Activated CD8-positive, alpha-beta memory T cell treated with anti-CD3 and anti-CD28 coated beads for 1 hour (primary cell): ENCODE measurements at places on chromosomes 5 and 9.

GRCh38 chr5:157072508-157072907, 13.6 kb upstream of the HAVCR1 start:
- DNase-seq: no peak

DNA sequence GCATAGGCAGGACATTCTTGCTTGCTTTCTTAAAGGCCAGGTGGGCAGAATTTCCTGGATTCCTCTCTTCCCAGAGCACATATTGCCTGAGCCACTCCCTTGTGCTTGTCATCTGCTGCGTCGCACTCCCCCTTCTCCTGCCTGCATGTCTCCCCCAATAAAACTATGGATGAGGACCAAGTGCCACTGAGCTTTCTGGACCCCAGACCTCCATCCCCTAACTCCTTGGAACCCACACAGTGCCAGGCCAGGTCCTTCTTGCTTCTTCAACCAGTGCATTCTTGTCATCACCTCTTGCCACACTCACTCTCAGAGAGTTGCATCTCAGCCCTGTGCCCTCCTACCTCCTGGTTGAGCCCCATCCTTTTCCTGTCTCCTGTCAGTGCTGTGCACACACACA, 157.9 kb upstream of the PANK3 start:
- DNase-seq: no peak

GRCh38 chr9:82601293-82601771, 461.6 kb downstream of the RASEF start:
- no peak for DNase-seq

DNA sequence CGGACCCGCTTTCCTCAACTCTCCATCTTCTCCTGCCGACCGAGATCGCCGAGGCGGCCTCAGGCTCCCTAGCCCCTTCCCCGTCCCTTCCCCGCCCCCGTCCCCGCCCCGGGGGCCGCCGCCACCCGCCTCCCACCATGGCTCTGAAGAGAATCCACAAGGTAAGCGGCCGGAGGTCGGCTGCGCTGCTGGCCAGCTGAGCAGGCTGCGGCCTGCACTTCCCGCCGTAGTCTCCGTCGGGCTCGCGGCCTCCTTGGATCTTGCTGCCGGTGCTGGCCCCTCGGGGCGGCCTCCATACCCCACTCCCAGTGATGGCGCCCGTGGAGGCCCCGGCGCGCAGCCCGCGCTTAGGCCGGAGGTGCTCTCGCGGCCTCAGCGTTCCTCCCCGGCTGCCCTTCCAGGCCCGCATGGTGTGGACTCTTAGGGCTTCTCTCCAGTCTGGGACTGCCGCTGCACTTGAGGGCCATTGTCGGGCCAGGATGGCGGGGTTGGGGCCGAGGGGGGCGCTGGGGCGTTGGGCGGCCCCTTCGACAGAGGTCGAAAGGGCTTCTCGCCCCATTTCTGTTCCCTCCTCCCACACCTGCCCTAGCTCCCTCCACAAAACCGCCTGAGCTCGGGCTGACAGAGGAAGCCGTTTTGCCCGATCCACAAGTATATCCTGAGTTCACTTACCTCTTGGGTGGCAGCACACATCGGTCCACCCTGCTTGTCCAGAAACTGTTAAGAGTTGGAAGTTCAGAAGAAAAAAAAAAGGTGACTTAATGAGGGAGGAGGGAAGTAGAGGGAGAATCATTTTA, 714 bp downstream of the UBE2D2 start:
- DNase-seq: no peak

DNA sequence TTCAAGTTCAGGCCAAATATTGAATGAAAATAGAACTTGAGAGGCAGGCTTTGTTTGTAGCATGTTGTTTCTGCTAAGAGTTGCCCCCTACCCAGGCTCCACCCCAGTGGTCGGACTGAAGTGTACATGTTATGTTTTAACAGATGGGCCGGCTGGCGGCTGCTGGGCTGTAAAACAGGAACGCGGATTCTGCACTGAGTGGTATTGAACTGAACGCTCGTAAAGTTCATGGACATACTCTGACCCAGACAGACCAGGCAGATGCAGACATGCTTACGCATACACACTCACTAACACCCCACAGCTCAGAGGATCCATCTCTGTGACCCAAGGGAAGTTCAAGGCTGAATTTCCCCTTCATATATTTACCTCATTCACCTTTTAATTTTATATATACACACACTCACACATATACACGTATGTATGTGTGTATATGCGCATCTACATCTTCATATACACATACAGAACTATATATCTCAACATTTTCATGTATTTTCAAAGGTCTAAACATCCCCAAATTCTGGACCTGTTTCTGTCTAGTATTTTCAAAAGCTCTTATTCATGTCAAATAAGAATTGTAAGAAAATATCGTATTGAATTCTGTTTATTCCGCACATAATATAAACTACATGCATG, 1.4 kb downstream of the MARCHF3 start:
- no peak for DNase-seq

DNA sequence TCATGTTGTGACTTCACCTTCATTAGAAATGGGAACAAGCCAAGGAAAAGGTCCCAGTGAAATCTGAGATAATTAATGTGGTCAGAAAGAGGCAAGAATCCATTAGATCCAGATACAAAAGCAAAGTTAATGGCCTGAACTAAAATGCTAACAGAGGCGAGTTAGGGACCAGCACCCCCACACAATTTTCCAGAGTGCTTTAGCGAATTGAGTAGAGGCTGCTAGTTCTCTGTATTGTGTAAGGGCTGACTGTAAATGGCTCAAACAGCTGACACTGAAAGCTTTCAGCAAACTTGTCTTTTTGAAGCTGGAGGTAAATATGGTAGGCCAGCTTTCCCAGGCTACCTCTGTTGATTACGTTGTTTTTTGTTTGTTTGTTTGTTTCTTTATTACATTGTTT, 75.5 kb downstream of the CSNK1A1 start:
- no peak for DNase-seq

GRCh38 chr5:173997331-173997730, 8.4 kb downstream of the C5orf47 start:
- DNase-seq: no peak

GRCh38 chr5:28896949-28897348, 1858.6 kb upstream of the CDH9 start:
- DNase-seq: no peak

DNA sequence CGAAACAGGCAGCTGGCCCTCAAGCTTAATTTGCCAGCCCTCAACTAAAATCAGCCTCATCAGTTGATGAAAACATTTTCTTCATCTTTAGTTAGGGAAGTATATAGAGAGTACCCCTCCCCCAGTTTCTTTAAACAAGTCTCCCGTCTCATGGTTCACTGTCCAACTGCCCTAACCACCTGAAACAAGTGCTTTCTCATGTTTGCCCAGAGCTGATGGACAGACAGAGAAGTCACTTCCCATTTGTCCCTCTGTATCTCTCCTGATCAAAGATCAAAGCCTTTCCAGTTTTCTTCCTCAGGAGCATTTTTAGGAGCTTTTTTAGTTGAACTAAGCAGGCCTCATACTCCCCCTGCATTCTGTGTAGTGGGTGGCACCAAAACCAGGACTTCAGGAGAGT, 21.7 kb downstream of the FUBP3 start:
- no peak for DNase-seq

DNA sequence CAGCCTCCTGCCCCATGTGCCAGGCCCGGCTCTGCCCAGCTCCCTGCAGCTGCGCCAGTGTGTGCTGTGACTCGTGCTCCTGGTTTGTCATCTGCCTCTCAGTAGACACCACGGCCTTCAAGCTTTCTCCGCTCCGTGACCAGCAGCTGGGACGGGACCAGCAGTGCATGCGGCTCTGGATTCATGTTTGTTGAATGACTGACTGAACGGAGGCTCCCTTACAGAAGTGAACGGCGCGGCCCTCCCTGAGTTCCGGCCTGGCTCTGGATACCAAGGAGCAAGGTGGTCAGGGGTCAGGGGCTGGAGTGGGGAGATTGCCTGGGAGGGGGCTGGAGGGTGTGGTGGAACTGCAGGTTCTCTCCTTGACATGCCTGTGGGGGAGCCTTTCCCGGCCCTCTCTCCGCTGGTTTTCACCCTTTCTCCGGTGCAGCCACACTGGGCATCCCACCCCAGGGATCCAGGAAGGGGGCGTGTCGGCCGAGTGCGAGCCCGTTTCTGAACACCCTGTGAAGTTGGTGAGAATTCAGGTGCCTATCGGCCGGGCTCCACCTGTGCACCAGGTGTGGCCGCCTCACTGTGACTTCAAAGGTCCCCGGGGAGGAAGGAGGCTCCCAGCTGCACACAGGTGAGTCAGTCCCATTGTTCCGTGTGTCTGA, 11.1 kb upstream of the CEP72 start:
- no peak for DNase-seq

DNA sequence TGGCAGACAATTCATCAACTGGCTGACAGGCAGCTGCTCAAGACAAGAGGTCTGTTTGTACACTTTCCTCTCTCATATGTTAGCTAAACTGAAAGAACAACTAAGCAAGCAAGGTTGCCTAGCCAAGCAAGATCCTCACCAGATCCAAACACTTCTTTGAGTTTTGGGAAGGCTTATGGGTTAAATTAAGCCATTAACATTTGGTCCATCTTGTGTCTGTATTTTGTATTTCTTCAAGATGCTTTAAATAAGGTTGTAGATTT, 170.4 kb upstream of the RAI14 start:
- DNase-seq: no peak

- no peak for DNase-seq
These were observed 51.1 kb downstream of the C9orf152 start for GRCh38 chr9:110156902-110157301.

DNA sequence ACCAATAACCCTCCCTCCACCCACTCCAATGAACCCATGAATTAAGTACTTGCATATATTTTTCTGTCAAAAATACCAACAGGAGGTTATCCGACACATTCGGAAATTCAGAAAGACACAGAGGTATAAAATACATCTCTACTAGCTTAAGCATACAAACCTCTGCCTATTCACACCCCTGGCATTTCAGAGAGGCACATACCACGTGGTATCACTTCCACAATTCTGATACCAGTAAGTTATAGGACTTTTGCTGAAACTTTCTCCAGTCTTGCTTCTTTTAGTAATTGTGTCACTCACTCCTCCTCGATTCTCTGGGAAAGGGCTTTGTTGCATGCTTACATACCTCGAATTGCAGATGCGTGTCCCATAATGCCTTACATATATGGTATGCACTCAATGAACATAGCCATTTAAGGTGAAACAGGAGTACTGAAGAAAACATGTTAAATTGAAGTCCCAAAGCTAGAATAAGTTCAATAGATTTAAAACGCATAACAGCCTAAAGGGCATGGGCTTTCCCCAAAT, 58.1 kb downstream of the TLE1 start:
- no peak for DNase-seq

GRCh38 chr9:83219154-83219923, 156.4 kb upstream of the RASEF start:
- no peak for DNase-seq

DNA sequence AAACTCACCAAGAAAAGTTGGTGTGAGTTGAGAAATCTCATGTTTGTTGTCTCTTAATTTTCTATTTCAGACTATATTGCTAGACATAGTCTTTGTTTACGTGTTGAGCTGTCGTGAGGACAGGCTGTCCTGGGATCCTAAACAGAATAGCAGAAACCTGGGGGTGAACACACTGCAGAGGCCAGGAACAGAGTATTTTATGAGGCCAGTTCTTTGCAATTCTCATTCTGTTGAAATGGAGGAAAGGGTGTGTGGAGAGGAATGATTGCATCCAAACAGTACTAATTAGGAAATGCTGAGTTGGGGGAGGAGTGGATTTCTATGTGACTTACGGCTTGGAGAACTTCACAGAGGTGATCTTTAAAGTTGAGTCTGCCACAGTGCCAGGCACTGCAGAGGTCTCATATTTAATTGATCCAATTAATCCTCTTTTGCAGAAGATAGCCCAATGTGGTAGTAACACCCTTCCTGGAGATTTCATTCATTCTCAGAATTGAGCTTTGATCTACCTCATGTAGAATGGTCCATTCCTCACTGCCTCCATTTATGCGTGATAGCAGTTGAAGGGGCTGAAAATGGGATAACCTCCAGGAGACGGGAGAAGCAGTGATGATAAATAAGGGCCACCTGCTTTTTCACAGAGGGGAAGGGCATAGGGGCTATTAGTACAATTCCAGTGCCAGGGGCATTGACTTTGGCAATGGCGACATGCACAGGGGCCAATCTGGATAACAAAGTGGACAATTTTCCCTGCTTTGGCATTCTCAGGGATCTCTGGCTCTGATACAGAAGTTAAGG, 84.7 kb upstream of the TNFAIP8 start:
- DNase-seq: no peak
